ENCODE measurements at places on chromosomes 2 and 18.

DNA sequence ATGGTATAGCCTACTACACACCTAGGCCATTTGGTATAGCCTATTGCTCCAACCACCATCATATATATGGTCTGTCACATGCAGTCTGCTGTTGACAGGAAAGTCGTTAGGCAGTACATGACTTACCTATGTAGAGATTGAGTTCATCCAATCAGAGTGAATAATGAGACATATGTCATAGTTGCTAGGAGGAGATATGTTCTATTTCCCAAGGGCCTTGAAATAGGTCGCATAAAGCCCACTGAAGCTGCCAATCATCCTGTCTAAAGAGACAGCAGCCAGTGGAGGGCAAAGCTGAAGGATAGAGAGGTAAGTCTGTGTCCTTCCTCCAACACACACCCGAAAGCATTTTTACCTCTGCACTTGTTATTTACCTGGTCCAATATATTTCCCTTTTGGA is 263.4 kb downstream of the PTPRM start:
- peak; percentile 89 for DNase-seq

DNA sequence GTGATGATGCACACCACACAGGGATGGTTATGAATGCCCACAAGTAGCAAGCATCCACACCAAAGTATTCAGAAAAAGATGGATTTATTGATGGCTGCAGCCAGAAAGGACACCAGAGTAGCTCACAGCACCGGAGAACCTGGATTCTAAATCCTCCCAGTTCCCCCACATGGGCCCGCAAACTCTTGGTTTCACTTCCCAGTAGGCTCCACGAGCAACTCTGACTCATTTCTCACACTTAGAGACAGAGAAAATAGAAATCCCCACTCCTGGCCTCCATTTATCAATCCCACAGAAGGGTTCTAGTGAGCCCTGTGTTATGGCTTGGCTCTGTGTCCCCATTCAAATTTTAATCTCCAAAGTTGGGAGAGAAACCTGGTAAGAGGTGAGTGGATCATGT is 426.7 kb upstream of the MYT1L start:
- no peak for DNase-seq

- no peak for DNase-seq
Measured at GRCh38 chr18:2244641-2245040, 326.7 kb downstream of the METTL4 start.

GRCh38 chr2:72135921-72136320 is 11.7 kb downstream of the CYP26B1 start:
- DNase-seq = no peak

DNA sequence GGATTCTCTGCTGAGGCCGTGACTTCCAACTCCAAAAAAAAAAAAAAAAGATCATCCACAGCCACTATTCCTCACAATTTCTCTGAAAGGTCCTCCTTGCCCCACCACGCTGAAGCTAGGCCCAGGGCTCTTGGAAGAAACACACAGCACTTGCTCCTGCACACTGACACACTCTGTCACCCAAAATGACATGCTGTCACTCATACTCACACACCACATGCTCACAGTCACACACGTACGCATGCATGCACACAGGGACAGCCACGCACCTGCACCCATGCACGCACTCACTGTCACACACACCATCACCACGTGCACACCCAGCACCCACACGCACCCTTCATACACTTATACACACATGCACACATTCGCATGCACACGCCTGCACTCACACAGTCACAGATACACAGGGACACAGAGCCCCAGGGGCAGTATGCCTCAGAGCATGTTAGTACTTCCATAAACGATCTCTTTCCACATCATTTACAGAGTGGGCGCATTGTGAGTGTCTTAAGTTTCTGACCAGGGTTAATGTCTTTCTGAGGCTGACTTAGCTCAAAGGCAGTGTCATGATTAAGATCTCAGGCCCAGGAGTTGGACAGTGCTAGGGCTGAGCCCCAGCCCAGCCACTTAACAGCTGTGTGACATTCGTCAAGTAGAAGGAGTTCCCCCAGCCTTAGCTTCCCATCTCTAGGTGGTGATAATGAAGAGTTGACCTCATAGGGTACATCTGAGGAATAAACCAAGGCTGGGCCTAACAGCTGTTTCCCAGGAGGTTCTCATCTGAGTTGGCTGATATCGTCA is 93.4 kb downstream of the GLI2 start:
- DNase-seq = no peak
